ENCODE measurements at places on chromosomes 5 and 9. TPM values are rescaled to one million over a fixed set of nuclear protein-coding genes. Genes with fewer than 3 reads are reported as not detected.

GRCh38 chr5:157026789-157027424 is 32.0 kb downstream of the HAVCR1 start:
- no peak for DNase-seq

DNA sequence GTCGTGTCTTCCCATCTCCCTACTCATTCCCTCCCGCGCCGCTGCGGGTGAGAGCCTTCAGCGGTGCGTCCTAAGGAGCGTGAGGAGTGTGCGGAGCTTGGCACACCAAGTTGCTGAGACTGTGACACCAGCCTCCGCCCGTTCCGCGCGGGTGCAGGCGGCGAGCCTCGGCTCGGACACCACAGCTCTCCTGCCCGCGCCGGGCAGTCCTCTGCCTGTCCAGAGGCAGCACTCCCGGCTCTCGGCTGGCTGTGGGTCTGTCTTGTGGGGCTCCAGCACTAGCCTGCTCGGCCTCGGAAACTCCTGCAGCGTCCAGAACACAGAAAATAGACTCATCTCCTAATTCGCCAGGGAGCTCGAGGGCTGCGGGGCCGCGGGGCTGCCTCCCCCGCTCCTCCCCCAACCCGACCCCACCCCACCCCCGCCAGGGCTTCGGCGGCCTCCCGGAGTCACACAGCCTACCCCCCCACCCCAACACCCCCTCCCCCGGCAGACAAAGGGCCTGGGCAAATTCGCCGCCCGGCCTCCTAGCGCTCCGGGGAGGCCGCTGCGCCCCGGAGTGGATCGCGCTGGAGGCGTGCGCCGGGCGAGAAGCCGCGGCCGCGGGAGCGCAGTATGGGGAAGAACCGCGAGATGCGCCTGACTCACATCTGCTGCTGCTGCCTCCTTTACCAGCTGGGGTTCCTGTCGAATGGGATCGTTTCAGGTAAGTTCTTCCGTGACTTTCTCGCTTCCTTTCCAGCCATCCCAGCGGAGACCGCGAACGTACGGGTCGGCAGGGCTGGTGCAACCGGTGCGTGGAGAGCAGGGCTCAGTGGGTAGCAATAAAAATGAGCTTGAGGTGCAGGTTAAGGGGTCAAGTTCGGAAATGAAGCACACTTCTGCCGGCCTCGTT is at the start of gene ADAMTS19:
ADAMTS19 (plus strand) TSS at position 522 of the 895 bp plus-strand sequence; CDS start at position 616, 94 bp downstream.
- DNase-seq: peak; percentile 81

- DNase-seq: no peak
Measured at GRCh38 chr9:28688172-28688571, 1114.9 kb upstream of the C9orf72 start.

DNA sequence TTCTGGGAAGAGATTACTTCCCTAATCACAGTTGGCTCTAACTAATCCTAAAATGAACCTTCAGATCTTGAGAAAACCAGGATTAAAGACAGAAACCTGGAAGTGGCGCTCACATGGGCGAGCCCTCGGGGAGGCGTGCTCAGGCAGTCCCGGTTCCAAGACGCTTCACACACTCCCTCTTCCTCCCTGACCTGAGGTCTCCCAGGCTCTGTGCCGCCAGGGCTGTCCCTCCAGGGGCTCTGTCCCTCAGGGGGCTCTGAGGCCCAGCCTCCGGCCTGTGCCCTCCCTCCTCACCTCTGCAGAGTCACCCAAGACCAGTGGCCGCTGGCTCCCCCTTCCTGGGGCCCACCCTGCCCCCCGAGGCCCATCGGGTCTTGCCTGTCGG is 10.2 kb downstream of the SLC9A3 start:
- no peak for DNase-seq

DNA sequence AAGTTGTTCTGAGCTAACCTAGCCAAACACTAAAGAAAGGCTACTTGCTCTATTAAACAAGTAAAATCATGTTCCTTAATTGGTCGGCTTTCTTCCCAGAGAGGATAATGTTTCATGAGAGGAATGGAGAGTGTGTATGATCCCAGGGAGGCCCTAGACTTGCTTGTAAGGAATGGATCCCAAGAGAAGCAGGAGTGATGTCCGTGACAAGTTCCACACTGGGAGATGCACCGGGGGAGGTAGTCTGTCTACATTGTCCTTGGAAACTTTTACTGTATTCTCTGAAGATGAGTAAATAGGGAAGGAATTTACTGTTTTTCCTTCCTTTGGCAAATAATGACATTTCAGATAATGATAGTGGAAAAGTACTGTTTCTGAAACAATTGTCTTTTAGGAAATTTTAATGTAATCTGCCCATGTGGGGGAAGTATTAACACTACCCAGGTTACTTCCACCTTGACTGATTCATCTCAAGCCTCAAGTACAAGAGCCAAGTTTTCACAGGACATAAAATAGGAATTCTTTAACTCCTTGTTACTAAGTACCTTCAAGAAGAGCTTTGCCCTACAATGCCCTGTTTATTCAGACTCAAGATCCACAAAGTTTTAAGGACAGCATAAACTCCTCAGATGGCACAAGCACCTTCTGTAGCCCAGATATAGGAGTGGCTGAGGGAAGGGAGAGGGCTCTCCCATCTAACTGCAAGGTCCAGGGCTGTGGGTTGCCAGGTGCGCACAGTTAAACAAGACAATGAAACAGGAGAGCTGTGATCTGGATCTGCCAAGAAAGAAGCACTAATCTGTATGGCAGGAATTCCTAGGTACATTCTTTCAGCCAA is 152.1 kb downstream of the GNA14 start:
- no peak for DNase-seq

- DNase-seq: no peak
Measured at GRCh38 chr5:10914741-10915480, 153.9 kb upstream of the DAP start.

DNA sequence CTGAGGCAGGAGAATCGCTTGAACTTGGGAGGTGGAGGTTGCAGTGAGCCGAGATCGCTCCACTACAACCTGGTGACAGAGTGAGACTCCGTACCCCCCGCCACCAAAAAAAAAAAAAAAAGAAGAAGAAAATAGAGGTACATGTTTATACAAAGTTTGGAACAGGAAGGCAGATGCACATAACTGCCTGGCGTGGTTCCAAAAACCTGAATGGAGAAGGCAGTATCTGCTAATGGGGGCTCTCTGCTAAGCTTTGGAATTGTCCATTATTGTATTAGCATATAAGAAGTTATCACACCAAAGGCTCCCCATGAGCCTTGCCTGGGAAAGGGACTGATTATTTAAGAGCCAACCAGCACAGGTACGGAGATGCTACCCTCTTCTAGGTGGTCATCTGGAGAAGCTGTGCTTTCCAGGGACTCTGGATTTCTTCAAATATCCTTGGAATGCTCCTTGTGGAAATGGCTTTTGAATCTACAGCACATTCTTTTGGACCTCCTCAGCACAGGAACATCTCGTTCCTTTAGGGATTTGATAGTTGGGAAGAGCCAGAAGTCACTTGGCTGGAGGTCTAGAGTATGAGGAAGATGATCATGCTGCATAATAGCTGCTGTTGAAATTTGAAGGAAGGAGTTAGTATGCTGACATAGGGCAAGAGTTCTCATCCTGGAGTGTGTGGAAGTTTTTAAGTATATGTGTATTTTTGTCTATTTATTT is 42.5 kb upstream of the ABCA1 start:
- DNase-seq: no peak

DNA sequence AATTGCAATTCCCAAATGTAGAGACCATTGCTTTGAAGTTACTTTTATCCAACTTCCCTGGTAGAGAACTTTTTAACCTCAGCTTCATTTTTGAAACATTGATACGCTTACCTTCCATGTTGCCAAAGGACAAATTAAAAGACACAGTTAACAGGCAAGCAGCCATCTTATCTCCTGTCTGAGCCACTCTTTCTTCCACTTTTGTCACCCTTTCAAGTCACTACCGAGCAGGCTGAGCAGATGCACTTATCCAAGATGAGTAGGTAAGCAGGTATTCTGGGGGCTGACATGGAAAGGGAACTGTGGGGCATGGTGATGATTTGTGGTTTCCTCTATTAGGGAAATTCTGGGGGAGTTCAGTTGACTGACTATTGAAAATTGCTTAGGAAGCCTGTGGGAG is 66.7 kb downstream of the DOCK2 start:
- DNase-seq: no peak

DNA sequence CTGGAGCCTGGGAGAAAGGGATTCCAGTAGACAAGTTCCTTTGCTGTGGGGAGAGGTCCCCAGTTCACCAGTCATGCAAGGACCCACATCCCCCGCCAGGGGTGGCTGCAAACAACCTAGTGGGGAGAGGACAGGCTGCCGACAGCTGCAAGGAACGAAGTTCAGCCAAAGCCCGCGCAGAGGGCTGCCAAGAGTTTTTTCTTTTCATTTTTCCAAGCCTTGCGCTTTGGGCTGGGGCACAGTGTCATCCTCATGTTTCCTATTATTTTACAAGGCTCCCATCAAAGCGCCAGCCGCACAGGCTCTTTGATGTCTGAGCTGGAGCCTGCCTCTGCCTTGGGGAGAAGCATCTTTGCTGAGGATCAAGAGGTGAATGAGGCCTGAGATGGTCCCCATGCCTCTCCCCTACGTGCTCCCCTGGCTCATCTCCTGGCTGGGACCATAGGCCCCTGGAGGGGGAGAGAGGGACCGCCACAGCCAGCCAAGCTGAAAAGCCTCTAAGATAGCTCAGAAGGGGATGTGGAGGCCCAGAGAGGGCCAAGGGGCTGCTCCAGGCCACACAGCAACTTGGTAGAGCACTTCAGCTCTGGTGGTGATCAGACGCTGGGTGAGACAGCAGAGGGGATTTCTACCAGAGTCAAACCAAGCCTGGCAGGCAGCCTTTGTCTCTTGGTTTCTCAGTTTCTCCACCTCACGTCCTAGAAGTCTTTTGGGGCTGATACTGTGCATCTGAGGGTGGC is 50.4 kb upstream of the SYNPO start:
- no peak for DNase-seq

- DNase-seq: no peak
Measured at GRCh38 chr9:37897665-37898064, 6.3 kb downstream of the SLC25A51 start.

DNA sequence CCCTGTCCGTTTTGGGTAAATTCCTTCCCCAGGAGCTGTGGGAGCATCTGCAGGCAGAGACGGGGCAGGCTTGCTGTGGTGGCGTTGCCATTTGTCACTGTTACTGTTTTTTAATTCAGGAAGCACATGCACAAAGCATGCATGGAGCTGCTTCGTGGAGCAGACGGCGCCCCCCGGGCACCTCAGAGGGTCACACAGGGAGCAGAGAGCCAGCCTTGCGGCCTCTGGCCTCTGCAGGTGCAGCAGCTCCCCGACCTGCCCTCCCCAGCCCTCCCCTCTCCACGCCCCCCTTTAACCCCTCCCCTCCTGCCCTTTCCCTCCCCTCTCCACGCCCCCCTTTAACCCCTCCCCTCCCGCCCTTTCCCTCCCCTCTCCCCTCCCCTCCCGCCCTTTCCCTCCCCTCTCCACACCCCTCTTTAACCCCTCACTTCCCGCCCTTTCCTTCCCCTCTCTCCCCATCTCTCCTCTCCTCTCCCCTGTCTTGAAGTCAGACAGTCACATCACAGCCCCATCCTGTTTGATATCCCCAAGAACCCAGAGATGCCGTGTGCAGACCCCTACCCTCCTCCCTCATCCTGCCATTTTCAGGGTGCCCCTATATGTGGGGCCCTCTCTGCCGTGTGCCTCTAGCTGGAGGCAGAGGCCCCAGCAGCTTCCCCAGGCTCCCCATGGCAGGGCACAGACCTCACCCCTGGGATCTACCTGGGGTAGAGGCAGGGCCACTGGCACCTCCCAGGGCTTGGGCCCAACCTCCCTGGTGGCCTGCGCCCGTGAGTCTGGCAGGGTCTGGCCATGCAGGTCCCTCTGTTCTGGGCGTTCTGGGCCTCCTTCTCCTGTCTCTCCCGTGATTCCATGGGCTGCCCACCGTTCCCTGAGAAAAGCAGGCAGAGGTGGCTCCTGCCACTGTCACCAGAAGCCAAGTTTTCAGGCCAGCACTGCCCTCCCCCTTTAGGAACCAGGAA is 29.6 kb upstream of the UBAC1 start:
- peak; percentile 31 for DNase-seq

GRCh38 chr5:38456657-38457399 is 99.6 kb downstream of the LIFR start:
- no peak for DNase-seq

GRCh38 chr9:133673258-133673655 is 37.1 kb downstream of the DBH start:
- DNase-seq: no peak

- DNase-seq: no peak
Measured at GRCh38 chr9:131006601-131007000, 2.4 kb upstream of the LAMC3 start.

DNA sequence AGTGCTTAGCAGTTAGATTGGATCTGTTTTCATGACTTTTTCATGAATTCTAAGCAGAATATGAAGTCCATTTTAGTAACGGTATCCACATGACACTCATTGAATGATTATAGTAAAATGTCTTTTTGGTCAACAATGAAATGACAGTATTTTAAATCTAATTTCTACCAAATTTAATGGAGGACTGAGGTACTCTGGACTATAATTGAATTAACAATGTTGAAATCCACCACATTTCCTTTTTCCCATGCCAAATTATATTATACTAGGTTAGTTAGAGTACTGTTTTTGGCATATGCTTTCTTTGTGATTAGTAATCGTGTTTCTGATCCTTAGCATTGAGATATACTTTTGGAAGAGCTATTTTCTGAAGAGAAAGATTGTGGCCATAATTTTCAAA is 40.6 kb downstream of the CDC42SE2 start:
- no peak for DNase-seq

- peak; percentile 63 for DNase-seq
Measured at GRCh38 chr9:126630458-126631237, 16.9 kb downstream of the LMX1B start.

DNA sequence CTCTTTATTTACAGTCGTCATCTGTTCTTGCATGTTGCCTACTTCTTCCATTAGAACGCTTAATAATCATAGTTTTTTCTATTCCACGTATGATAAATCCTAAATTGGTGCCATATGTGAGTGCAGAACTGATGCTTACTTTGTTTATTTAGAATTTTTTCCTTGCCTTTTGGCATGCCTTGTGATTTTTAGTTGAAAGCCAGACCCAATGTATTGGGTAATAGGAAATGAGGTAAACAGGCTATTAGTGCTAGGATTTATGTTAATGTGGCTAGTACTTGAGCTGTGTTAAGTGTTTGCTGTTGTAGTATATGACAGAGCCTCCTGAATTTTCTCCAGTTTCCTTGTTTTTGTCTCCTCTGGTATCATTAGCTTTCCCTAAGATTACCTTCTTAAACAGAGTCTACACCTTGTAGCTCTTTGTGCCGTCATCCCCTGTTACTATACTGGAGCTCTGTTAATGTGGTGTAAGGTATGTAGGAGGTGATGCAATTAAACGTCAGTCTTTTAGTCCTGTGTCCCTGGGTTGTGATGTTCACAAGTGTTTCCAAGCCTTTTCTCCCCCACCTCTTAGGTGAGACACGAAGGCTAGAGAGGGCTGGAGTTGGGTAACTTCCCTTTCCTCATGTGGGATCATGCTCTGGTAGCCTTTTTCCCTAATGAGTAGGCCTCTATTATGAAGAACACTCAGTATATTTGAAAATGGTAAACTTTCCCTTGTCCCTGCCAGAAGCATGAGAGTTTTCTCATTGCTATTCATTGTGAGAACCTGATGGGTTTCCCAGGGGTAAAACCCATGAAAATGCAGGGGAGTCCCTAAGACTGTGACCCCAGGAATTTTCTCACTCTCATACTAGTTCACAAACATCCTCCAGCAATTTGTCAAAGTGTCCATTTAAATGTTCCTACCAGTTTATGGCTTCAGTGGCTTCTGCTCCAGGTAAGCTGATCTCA is 21.2 kb downstream of the SPATA31D3 start:
- no peak for DNase-seq

Gene MEIKIN
- total RNA-seq: not detected

Gene PCDH12
- 18.1 TPM for total RNA-seq

Gene LCN1
- not detected for total RNA-seq

Gene SPAG8
- total RNA-seq: 18.4 TPM

Gene PDGFRB
- 50.8 TPM for total RNA-seq

Gene BTNL9
- 634 TPM for total RNA-seq

Gene RNF180
- 8.4 TPM for total RNA-seq

Gene ESM1
- 0.86 TPM for total RNA-seq

Gene SLC34A3
- total RNA-seq: 0.10 TPM
